Right hindlimb (tissue), 1 donor: ENCODE measurements at places on chromosomes 3 and 15.

- no peak for DNase-seq
Measured at GRCh38 chr3:171345107-171345843, 114.9 kb downstream of the TNIK start.

DNA sequence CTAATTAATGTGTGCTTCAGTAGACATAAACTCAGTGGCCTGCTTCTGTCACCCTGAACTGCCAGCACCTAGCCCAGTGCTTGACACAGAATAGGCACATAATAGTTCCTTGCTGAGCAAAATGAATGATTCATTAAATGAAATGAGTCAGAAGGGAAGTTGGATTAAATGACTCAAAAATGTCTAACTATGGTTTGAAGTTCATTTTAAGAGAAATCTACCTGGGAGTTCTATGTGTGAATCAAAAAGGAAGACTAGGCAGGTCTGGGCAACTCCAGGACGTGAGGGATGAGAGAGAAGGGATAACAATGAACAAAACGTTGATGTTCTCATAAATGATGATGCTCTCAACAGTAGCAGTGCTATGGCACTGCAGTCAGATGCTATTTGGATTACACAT is 175.0 kb downstream of the CFAP20DC start:
- DNase-seq = no peak

GRCh38 chr15:60526127-60526616 is 47.2 kb upstream of the ICE2 start:
- no peak for DNase-seq

- DNase-seq = no peak
Measured at GRCh38 chr15:68466876-68467275, 34.9 kb upstream of the ITGA11 start.

- no peak for DNase-seq
Measured at GRCh38 chr3:136954980-136955780, 2.6 kb upstream of the IL20RB start.

- no peak for DNase-seq
Measured at GRCh38 chr3:39468108-39468436, 592 bp downstream of the MOBP start.

GRCh38 chr3:188104050-188104449 is 49.9 kb upstream of the LPP start:
- DNase-seq = no peak
